Stimulated activated CD4-positive, alpha-beta T cell treated with anti-CD3 and anti-CD28 coated beads, TNF-alpha, amount 100 ng/mL, for 24 hours (primary cell): ENCODE measurements at places on chromosomes 2 and 18.

DNA sequence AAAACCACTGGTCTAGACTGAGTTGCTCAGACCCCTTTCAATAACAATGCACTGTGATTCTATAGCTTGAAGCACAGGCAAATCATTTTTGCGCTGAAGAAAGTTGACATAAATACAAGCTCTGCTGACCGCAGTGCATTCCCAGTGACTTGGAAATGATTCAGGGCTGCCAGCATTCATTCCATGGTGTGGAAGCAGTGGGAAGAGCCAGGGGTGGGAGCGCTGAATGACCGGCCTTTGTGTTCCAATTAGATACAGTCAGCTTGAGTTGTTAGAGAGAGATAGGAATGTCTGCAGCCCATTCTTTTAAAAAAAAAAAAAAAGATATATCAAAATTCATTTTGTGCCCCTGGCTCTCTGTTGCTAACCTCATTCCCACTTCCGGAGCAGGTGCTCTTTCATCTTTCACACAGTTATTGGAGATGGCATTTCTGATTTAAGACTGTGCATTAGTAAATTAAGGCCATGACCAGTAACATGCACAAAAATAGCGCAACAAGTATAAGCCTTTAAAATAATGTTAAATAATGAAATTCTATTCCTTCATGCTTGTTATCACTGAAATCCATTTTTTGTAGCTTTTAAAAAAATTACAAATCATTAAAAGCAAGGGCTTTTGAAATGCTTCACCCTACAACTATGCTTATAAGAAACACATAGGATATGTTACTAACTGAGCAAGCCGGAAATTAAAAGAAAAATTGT, 59.4 kb upstream of the CTLA4 start:
- DNase-seq: no peak

- DNase-seq: no peak
These were observed 43.2 kb upstream of the SEMA4C start for GRCh38 chr2:96913117-96913397.

DNA sequence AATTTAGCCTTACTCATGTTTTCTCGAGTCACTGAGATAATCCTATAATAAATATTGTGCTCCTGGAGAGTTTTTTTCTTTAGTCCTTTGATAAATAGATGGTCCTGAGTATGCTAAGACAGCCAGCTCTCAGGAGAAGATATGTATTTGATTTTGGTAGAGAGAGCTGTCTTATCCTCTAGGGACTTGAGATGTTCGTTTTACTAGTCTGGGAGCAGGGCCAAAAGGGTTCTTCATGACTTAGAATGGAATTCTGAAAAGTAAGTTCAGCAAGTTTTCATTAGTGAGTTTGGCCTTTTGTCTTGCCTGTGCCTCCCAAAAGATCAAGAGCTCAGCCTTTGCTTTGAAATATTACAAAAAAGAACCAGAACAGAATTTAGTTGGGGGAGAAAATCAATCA, 246.7 kb downstream of the BABAM2 start:
- no peak for DNase-seq

GRCh38 chr2:213290501-213290900, 6.2 kb downstream of the SPAG16 start:
- no peak for DNase-seq

- DNase-seq: no peak
These were observed 2.4 kb downstream of the LRRFIP1 start for GRCh38 chr2:237629739-237630138.

DNA sequence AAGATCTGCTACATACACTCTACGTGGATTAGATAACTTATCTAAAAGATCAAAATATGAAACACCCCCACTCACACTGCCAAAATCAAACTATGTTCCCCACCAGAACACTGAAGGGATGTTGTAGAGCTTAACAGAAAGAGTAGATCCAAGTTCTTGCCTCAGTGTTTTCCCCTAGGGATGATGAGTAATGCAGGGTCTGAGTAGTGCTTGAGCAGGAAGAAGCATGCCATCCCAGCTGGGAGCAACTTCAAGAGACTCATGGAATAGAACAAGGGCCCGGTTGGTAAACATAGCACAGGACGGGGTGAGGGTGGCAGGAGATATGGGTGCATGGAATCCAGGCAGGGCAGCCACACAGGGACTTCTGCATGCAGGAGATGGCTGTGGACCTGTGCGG, 74.3 kb downstream of the SNTG2 start:
- no peak for DNase-seq

- no peak for DNase-seq
These were observed 764.7 kb downstream of the SATB2 start for GRCh38 chr2:198692907-198693510.

DNA sequence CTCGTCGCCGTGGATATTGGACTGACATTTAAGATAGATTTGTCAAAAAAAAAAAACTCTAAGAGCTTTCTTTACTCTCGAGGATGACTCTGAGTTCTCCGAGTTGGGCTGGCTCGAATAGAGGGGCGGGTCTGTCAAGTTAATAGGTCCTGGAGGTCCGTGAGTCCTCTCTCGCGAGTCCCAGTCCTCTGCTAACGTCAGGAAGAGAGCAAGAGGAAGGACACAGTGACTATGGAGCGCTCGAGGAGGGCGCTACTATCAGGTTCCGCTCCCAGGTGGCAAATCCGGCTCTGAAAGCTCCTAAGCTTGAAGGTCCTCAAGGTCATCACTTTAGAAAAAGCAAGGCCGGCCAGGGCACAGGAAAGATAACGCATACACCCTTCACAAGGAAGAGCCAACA, 404 bp upstream of the AKAIN1 start:
- no peak for DNase-seq
